OCI-LY7 (cell line): ENCODE measurements at places on chromosomes 5 and 9. TPM values are rescaled to one million over a fixed set of nuclear protein-coding genes. Genes with fewer than 3 reads are reported as not detected.

- DNase-seq: no peak
Observed at GRCh38 chr5:91128604-91129003, 254.5 kb downstream of the ARRDC3 start.

DNA sequence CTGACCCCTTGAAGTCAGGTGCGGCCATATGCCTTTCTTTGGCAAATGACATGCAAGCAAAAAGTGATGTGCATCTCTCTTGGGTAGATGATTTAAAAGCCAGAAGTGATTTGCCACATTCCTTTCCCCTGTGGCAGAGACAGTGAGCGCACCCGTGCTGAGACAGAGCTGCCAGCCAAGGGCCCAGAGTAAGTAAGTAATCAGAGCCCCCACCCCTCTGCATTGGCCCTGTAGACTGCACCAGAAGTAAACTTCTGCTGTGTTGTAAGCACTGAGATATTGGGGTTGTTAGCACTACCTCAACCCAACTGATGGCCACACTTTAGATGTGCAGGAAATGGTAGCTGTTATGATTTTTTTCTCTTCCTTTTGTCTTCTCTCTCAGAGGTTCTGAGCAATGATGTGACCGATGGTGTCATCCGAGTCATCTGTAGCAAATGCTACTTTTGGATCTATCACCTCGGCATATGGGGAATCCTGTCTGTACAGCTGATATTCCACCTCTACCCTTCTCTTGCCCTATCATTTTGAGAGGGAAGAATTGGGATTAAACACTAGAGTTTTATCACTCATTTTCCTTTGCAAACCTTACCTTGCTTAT, 58.0 kb downstream of the DOCK2 start:
- DNase-seq: no peak

The GABBR2 gene
- not detected in 2 replicates for total RNA-seq

The UNC5A gene
- not detected in 2 replicates for total RNA-seq
